NCI-H524 treated with DMSO at 0.1 percent for 48 hours (cell line): ENCODE measurements at places on chromosomes 4 and X.

- DNase-seq = no peak
Measured at GRCh38 chrX:38970074-38970473, 168.8 kb downstream of the MID1IP1 start.

GRCh38 chr4:24643774-24644520 is 59.6 kb upstream of the DHX15 start:
- DNase-seq = no peak

DNA sequence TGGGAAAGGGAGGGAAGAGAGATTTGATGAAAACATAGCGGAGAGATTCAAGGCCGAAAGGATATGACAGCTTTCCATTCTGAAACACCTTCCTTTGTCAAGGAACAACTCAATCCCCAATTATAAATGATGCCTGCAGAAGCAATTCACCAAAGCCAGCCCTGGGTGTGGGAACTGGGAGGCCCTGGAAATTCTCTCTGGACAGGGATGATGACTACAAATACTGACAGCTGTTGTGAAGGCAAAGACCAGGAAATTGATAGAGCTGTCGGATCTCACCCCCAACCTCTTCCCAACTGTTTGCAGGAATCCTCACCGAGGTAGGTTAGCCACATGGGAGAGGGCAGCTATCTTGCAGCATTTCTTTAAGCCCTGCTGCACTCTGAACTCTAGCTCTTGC is 54.3 kb downstream of the CCDC149 start:
- DNase-seq = no peak

DNA sequence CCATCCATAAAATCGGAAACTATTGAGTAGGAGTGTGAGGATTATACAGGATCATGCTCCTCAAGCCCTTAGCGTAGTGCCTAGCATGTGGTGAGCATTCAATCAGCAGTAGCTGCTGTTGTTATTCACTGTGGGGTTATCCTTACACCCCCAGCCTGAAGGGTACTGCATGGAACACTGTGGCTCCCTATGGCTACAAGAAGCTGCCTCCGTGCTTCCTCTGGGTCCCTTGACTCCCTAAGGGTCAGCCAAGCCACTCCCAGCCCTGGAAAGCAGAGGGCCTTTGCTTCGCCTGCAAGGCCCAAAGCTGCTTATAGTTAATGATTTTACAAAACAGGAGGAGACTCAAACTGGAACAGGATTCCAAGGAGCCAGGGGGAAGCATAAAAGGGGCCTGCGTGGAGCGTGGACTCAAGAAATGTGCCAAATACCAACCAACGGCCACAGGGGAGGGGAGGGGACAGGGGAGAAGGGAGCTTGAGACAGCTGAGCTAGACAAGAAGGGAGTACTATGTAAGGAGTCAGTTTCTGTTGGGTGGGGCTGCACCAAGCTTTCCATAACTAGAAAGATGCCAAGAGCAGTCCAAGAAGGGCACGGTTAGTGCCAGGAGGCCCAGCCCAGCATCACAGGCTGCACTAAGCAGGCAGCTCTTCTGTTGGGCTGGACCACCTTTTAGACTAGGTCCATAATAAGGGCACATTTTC is 15.9 kb downstream of the SEPTIN6 start:
- DNase-seq = no peak

GRCh38 chr4:95193391-95194224 is 355.2 kb downstream of the UNC5C start:
- DNase-seq = peak; percentile 19

DNA sequence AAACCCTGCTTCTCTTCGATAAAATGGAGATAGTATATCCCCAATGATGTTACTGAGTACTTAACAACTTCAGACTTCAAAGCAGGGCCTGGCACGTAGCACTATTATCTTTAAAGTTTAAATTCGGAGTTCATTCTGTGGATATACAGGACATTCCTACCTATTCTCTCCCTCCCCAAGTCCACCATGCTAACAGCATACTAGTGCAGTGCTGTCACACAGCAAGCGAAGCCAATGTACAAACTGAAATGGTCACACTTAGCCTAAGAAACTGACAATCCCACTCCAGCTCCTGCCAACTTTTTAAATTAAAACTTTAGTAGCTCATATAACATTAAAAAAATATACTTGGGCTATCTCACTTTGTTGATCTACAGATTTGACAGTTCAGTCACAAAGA is 1.2 kb upstream of the DNAJB14 start:
- no peak for DNase-seq

DNA sequence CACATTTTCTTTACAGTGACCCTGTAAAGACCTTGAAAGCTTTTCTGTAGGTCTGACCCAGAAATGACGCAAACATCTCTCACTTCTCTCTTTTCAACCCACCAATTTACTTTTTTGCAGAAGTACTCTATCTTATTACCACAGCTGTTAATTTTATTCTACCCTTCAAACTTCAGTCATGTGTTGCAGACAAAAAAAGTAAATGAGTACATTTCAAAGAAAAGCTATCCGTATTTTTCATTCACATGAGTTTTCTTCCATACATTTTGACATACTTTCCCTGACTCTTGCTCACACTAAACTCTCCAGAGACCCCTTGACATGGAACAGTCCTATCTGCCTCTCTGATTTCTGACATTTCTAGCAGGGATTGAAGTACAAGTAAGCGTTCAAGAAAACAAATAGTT is 51.7 kb downstream of the SLC7A11 start:
- DNase-seq = no peak

GRCh38 chr4:139665690-139666529 is at the start of gene MGST2:
MGST2 (plus strand) TSS chr4:139665819; CDS start chr4:139666020, 201 bp downstream.
- no peak for DNase-seq

- no peak for DNase-seq
Measured at GRCh38 chr4:107640878-107641277, 79.2 kb downstream of the PAPSS1 start.

DNA sequence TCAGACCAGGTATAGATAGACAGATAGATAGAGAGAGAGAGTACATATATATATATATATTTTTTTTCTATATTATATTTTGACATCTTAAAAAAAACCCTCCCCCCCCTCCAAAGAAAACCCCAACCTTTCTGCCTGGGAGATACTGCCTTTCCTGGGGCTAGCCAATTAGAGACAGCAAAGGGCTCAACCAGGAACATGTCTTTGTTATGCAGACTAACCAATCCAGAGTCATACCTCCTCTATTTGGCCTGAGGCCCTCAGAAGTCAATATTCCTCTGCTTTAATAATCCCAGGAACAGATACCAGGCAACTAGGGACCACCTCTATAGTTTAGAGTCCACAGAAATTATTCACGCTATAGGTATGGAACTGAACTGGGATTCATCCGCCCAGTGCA is 135.6 kb upstream of the MAD2L1 start:
- DNase-seq = no peak

GRCh38 chr4:78336093-78336943 is 215.3 kb upstream of the ANXA3 start:
- no peak for DNase-seq

- DNase-seq = no peak
Measured at GRCh38 chr4:88286897-88287296, 2.5 kb upstream of the PPM1K start.

GRCh38 chrX:9614016-9614415 is 149.2 kb downstream of the TBL1X start:
- no peak for DNase-seq

DNA sequence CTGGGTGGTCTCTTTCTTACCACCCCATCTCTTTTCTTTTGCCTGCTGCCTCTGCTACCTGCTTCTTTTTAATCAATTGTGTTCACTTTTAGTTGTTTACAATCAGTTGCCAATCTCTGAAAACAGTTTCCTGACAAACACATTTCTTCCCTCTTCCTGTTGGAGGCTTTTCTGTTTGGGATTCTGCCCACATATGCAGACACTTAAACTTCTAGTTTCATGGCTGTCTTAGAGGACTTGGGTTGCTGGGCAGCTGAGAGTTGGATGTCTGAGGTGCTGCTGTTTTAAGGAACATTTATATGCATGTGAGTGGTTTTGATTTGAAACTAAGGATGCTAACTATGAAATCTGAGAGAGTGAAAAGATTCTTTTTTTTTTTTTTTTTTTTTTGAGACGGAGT is 112.3 kb upstream of the LIMCH1 start:
- no peak for DNase-seq

DNA sequence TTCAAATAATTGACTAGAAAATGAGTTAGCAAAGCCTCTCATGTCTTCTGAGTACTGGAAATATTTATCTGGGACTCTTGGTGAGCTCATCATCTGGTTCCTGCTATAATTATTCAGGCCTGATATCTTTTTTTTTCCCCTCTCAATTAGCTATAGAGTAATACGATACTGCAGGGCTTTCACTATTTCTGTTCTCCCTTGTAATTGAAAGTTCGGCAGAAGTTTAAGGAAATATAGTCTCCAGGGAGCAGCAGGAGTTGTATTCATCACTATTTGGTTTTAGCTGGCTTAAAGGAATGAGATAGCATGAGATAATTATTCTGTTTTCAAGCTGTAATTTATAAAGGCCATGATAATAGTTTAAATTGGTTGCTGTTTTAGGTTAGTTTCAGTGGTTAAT is 378.6 kb upstream of the EPHA5 start:
- DNase-seq = no peak

- DNase-seq = no peak
Measured at GRCh38 chrX:121356139-121356849, 308.9 kb downstream of the GLUD2 start.

DNA sequence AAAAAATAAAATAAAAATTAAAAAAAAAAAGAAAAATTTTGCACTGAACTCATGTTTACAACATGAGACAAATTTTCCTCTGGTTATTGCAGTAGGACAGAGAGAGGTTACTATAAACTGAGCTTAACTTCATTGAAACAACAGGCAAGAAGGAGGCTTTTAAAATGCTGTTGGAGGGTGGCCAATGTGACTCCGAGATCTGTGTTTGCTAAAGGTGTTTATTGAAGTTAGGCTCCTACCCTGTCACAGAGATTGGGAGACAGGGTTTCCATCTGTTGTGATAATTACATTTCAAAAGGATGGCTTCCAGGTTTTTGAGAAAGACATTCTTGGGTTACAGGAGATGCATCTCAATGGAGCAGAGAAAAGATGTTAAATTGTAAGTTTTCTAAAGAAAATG is 370.5 kb upstream of the HS3ST1 start:
- DNase-seq = no peak

DNA sequence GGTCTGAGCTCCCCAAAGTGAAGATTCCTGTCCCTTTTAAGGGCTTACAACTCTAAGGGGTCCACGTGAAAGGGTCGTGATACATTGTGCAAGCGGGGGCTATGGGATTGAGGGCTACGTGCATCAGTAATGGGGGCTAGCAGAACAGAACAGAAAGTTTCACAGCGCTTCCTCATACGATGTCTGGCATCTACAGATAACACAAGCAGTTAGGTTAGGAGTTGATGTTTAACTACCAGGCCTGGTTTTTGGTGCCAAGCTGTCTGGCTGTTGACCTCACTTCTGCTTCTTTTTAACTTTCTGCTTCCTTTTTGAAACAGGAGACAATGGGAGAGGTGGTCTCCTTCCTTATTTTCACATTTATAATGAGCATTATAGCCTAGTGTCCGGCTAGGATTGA is 368.6 kb upstream of the CXorf51A start:
- no peak for DNase-seq

- DNase-seq = no peak
Measured at GRCh38 chrX:154525606-154526490, 9.8 kb upstream of the FAM3A start.

DNA sequence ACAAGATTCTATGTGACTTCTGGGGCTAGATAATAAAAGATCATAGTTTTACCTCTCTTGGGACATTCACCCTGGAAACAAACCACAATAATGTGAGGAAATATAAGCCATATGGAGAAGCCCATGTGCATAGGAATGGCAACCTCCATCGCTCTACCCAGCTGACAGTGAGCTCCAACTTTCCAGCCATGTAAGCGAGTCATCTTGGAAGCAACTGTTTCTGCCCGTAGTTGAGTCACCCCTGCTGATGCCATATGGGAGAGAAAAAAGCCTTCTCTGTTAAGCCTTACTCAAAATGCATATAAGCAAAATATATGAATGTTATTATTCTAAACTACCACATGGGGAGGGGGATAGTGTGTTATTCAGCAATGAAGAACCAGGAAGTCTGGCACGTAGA is 31.4 kb upstream of the RELL1 start:
- no peak for DNase-seq

- no peak for DNase-seq
Measured at GRCh38 chrX:49919617-49920016, 2.8 kb upstream of the CLCN5 start.

DNA sequence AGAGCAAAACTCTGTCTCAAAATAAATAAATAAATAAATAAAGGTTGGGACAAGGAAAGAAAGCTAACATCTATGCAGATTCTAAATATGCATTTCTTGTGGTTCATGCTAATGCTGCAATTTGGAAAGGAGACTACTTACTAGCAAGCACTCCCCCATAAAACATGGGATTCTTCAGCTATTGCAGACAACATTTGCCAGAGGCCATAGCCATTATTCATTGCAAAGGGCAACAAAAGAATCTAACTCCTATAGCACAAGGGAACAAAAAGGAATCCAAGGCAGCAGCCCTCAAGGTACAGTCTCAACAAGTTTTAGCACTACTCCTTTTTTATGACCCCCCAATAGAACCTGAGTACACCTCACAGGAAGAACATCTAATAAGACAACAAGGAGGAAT is 8.0 kb upstream of the HERC5 start:
- DNase-seq = no peak

GRCh38 chr4:158458271-158458895 is 63.3 kb upstream of the RXFP1 start:
- DNase-seq = no peak

GRCh38 chr4:1790005-1790404 is 3.1 kb upstream of the FGFR3 start:
- no peak for DNase-seq

DNA sequence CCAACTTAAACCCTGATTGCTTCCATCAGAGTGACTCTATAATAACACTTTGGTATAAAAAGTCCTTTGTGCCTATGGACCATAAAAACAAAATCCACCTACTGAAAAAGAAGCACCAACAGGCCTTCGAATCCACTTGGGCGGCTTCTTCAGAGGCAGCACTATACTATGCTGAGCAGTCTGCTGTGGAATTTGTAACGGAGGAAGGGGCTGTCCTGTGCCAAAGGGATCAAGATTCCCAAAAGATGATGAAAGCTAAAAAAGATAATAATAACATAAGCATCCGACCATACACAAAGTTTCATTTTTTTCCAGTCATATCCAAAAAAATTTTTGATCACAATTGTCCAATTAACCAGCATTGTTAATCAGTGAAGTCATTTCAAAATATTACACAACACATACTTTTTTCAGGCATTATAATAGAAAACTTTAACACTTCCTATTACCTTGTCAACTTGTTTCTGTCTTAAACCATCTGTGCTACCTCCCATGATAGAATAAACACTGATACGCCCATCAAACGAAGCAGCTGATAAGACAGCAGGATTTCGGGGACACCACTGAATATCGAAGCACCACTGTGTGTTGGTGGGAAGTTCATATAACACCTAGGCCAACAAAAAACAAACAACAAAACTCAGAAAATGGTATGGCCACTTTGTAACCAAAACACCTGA is 24.1 kb downstream of the SEC31A start:
- DNase-seq = no peak

GRCh38 chr4:37138019-37138653 is 106.4 kb upstream of the NWD2 start:
- no peak for DNase-seq
